ENCODE measurements at places on chromosomes 7 and 10. TPM values are rescaled to one million over a fixed set of nuclear protein-coding genes. Genes with fewer than 3 reads are reported as not detected.

GRCh38 chr7:112159351-112159750 is 46.8 kb downstream of the DOCK4 start:
- DNase-seq, result no peak

DNA sequence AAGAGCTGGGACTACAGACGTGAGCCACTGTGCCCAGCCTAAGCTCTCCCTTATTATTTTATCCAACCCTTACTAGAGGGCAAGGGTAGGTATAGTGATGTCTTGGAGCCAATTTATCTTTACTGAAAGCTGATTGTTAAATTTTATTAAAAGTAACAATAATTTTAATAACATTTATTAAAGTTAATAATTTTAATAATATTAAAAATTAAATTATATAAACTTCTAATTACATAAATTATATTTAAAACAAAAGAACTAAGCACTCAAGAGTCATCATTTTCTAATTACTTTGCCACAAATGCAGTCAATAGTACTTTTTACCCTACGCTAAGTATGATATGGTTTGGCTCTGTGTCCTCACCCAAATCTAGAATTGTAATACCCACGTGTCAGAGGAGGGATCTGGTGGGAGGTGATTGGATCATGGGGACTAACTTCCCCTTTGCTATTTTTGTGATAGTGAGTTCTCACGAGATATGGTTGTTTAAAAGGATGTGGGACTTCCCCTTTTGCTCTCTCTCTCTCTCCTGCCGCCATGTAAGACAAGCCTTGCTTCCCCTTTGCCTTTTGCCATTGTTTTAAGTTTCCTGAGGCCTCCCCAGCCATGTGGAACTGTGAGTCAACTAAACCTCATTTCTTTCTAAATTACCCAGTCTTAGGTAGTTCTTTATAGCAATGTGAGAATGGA is 58.4 kb upstream of the ETV1 start:
- DNase-seq, result no peak

DNA sequence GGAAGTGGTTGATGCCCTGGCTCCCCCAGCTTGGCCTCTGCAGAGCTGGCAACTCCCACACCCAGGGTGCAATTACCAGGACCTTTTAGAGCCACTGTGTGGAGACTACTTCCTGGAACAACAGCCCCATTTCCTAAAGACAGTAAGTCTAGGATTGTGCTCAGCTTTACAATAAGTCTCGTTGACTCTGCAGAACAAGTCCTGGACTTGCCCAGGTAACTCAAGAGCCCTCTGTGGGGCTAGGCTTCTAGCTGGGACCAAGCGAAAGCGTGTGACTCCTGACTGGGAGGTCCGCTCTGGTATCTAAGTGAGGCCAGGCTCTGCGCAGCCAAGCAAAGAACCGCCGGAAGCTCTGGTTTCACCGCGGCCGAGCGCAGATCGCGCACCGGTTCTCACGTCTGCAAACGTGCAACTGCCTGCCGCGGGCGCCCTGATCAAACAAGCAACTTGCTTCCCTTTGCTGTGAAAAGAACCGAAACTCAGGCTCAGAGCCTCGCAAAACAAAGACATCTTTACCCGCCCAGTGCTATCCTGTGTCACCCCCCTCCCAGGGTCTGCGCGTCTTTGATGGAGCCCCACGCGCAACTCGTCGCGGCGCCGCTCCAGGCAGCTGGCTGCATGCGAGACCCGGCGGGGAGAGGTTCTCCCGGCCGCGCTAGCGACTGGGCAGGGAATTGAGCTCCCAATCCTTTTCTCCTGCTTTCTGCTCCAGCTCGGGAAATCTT is 4.4 kb upstream of the PDLIM1 start:
- no peak for DNase-seq

DNA sequence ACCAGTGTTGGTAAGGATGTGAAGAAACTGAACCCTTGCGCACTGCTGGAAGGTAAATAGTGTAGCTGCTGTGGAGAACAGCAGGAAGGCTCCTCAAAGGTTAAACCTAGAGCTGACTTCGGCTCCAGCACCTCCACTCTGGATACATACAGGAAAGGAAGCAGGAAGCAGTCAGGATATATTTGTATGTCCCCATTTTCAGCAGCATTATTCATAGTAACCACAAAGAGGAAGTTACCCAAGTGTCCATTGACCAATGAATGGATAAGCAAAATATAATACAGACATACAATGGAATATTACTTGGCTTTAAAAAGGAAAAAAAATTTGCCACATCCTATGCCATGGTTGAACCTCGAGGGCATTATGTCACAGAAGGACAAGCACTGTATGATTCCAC is 15.0 kb downstream of the RET start:
- no peak for DNase-seq

Gene EEPD1
- 48.0 TPM for total RNA-seq

DNA sequence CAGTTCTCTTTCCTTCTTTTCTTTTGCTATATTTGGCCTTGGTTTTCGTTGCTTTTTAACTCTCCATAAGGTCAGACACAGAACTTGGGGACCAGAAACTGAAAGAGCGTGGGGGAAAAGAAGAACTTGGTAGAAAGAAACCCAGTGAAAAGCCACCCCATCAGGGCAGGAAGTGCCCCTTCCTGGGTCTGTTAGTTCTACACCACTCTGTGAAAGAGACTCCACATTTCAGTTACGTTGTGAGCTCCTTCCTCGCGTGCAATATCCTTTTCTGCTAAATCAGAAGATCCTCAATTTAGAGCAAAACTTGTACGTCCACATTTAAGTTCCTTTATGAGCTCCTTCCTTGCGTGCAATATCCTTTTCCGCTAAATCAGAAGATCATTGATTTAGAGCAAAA is 220.6 kb upstream of the FOXK1 start:
- DNase-seq, result no peak

DNA sequence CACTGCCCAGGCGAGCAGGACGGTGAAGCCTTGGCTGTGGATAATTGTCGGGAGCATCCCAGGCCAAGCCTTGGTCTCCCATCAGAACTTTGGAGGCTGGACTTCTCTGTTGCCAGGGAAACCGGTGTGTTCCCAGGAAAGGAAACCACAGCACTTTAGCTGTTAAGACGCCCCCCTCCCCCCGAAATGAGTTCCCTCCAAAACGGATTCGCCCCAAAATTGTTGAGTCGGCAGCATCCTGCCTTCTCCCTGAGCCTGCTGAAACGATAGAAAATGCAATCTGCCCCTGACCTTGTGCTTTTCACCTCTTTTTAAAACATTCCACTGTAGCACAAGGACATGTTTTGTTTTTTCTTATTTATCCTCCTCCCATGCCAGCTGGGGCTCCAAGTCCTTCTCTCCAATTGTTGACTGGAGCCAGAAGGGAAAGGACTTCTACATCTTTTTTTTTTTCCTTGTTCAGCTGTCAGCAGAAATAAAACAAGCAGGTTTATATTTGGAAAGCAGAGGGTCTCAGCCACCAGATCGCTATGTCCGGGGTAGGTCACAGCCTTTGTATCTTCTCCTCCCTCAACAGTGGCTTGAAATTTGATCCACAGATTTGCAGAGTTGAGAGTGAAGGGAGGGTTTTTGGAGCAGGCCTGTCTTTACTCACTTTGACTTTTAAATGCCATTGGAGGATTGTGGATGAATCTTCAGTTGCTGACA is 116.5 kb downstream of the ZMIZ1 start:
- no peak for DNase-seq

Data from Panc1 (cell line).